Aorta (tissue), 5 donors: ENCODE measurements at places on chromosomes 1 and 21. TPM values are rescaled to one million over a fixed set of nuclear protein-coding genes. Genes with fewer than 3 reads are reported as not detected.

- DNase-seq, result peak; percentile 97
Observed at GRCh38 chr1:116485071-116485735, 85.6 kb downstream of the CD58 start.

DNA sequence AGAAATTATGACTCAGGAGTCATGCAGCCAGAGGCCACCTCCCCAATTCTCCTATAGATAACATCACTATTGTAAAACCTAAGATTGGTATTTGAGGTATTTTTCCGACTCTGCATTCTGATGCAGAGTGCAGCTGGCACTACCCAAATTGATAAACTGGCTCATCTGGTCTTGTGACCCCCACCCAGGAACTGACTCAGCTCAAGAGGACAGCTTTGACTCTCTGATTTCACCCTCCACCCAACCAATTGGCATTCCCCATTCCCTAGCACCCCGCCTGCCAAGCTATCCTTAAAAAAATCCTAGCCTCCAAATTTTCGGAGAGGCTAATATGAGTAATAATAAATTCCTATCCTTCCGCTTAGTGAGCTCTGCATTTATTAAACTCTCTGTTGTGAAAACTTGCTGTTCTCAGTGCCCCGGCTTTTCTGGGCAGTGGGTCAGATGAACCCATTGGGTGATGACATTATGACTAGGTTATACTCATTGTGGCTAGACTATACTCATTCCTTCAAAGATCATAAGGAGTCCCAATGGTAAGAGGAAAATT is 39.4 kb upstream of the EPS15 start:
- DNase-seq, result no peak

DNA sequence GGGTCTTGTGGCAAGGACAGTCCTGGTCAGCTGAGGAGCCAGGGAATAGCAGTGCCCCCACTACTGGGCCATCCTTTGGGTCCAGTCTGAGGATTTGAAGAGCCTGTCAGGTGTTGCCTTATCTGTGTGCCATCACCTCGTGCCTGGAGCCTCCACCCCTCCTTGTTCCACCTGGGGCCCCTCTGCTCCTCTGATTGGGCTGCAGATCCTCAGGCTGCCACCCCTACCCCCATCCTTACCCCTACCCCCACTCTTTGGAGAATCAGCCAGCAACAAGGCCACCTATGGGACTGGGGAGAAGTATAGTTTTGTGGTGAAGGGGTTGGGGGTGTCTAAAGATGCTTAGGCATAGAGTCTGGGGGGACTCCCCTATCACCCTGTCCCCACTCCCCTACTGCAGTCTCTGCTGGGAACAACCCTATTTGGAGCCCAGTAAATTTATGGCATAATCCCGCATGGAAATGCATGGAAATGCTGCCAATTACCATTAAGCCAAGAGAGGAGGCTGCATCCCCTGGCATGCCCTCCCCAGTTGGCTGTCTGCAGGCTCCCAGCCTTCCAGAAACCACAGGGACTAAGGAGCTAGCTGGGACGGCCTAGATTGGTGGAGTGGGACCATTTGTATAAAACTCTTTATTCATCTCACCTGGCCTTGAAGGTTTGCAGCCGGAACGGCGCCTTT is 142.7 kb upstream of the CSF3R start:
- DNase-seq, result no peak

GRCh38 chr21:32360401-32360975 is 32.3 kb downstream of the URB1 start:
- no peak for DNase-seq

DNA sequence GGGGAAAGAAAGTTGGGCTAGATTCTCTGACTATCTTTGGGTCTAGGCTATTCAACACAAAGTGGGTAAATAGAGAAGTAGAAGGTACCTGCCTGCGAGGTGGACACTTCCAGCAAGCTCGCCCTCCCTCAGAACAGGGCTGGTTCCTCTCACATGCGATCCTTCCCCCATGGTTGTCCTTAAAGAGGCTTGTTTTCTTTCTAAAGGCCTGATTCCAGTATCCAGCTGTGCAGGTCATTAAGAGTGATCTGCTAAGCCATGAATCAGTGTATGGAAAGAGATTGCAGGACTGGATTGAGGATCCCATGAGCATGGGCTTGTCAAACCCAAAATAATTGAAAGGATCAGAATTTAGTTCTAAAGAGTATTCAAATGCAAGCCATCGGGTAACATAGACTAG is 189.0 kb downstream of the URB2 start:
- DNase-seq, result no peak

DNA sequence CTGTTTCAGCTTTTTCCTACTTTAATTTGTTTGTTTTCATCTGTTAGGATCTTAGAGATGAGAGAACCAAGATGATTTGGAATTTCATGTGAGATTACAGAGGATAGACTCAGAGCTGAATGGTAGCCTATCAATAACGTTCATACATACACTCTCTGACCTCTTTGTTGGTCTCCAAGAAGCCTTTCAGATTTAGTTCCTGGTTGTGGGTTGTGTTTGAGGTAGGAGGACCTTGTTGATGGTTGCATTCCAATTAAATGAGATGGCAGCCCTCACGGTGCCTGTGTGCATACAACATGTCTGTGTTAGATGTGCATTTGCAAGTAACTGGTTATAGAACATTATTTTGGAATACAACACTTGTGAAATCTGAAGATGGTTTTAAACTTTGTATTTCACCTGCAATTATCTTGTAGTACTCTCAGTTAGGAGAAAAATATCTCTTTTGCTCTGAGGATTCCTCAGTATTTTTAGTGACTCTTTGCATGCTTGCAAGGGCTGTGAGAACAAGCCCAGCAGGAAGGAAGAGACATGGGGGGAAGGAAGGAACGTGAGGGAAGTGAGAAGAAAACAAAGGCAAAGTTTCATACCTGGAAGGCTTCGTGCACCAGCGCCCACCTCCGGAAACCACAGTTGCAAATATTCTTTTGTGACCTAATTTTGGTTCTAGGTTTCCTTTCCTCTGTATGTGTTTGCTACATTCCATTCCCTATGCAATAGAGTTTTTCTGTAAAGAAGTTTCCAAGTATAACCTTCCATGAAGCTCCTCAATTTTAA is 291.8 kb downstream of the DISC1 start:
- DNase-seq, result no peak

GRCh38 chr21:35470522-35470921 is 421.4 kb upstream of the RUNX1 start:
- no peak for DNase-seq

DNA sequence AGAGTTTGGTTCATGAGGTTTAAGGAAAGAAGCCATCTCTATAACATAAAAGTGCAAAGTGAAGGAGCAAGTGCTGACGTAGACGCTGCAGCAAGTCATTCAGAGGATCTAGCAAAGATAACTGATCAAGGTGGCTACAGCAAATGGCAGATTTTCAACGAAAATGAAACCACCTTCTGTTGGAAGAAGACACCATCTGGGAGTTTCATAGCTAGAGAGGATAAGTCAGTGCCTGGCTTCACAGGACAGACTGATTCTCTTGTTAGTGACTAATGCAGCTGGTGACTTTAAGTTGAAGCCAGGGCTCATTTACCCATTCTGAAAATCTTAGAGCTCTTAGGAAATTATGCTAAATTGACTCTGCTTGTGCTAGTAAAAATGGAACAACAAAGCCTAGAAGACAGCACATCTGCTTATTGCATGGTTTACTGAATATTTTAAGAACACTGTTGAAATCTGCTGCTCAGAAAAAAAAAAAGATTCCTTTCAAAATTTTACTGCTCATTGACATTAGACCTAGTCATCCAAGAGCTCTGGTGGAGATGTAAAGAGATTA is 10.5 kb downstream of the MAEL start:
- DNase-seq, result no peak

DNA sequence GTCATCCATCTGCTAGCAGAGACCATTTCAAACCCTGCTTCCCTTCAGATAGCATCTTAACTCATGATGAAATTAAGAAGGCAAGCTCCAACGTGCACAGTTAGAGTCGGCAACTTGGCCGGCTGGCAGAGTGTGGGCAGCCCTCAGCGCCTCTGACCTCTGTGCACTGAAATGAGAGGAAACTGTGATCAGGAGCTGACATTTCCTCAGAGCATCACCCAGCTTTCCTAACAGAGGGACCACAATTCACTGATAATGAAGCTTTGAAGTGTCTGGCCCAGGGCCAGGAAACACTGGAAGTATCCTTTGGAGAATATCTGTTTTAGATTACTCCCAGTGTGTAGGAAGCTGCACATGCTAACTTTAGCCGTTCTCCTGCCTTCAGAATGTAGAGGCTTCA is 145.0 kb upstream of the ZC3H11B start:
- no peak for DNase-seq

DNA sequence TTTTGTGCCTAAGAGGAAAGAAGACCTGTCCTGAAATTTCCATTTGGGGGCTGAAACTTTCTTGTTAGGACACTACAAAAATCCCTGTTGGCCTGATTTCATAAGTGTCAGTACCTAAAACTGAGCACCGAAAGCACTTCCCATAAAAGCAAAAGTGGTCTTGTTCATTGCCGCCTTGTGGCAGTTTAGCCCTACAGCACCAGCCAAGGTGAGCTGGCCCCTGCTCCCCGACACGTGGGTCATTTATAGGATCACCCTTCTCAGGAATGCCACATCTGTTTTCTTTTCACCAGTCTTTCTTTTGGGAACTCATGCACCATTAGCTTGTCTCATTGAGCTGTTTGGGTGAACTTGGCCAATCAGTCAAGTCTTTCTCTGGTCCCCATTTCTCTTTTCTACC is 155.8 kb upstream of the KAZN start:
- DNase-seq, result no peak

GRCh38 chr1:235945775-235946570 is 79.3 kb upstream of the LYST start:
- no peak for DNase-seq

The C1orf226 gene
- total RNA-seq, result 4.4 TPM

The MYOG gene
- not detected for total RNA-seq

The ANKRD45 gene
- total RNA-seq, result 0.39 TPM

The MROH9 gene
- 0.39 TPM for total RNA-seq

The S100A11 gene
- total RNA-seq, result 418 TPM

The SLC9A1 gene
- total RNA-seq, result 17.6 TPM
